ACHN (cell line): ENCODE measurements at places on chromosomes 12 and 14.

GRCh38 chr14:73463411-73463810 lies 5.1 kb upstream of the NUMB start:
- no peak for DNase-seq

GRCh38 chr12:2222691-2223090 lies 169.9 kb downstream of the CACNA1C start:
- no peak for DNase-seq

GRCh38 chr12:14562279-14562678 lies 5.4 kb downstream of the PLBD1 start:
- no peak for DNase-seq

GRCh38 chr14:103854822-103855733 lies 7.7 kb upstream of the PPP1R13B start:
- no peak for DNase-seq

DNA sequence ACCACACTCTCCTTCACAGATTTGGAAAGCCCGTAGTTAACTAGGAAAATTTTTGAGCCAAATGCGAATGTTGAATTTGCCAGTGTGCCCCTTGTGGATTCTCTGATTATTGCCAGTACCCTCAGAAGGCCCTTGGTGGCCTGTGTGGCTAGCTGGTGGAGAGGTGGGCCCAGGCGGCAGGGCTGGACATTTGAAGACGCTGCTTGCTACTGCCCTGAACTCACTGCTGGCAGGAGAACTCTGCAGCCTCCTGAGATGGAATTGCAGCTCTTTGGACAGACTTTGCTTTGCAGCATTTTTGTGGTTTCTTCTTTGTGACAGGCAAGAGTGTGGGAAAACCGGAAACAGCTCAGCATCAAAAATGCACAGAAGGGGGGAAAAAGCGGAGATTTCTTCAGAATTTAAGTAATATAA lies 97.6 kb downstream of the TGFB3 start:
- peak; percentile 3 for DNase-seq

DNA sequence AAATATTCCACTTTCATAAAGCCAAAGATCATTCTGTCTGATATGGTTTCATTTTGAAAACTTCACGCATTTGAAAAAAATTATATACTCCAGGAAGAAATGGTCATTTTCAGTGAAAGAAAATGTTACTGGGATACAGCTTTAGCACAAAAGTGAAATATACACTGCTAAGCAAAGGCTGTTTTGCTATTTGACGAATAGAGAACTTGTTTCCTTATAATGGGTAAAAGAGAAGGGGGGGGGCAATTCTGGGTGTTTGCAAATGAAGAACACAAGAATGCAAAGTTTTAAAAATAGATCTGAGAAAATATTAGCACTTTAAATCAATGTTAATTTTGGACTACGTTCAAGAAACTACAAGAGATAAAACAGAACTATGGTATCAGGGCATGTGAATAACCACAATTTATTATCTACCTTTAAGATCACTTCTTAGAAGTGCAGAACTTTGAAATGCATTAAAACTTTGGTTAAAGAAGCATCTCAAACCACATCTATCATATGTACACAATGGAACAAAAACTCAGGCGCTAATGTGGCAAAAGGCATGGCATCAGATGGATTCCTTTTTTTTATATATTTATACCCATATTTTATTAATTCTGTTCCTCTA lies 51.1 kb downstream of the EFCAB11 start:
- DNase-seq, result no peak

DNA sequence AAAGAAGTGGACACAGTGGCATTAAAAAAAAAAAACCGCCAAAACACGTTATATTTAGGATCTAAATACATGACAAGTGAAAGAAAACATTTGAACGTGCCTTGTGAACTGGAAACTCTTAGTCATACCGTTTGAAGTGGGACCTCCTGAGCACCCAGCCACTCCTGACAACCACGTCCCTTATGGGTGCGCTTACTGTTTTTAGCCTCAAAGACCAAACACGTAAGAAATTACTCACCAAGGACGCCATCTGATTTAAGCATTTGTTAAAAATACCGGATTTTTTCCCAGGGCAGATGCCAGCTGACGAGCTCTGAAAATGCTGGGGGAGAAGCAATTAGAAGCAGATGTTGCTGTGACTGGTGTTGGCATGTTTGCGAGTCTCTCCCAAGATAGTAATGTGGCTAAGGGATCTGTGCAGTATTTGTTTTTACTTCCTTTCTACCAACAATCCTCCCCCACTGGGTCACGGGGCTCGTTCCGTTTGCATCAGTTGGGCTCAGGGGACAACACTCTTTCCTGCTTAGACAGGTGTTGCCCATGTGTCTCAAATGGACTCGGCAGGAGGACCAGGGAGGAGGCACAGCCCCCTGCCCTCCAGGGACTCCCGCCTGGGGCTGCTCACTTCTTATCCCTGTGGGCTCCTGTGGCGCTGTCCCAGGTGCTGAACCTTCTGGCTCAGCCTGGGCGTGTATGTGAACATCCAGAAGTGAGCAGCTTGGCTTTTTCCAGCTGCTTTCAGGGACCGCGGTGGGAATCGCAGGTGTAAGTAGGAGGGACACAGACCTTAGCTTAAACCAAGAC lies 101.0 kb downstream of the BEGAIN start:
- peak; percentile 48 for DNase-seq

GRCh38 chr12:68080577-68080976 lies 79.0 kb downstream of the IFNG start:
- no peak for DNase-seq

- DNase-seq, result no peak
Observed at GRCh38 chr12:128513831-128514230, 246.9 kb downstream of the TMEM132C start.

GRCh38 chr12:79400481-79400880 lies 290.3 kb downstream of the PAWR start:
- DNase-seq, result no peak

DNA sequence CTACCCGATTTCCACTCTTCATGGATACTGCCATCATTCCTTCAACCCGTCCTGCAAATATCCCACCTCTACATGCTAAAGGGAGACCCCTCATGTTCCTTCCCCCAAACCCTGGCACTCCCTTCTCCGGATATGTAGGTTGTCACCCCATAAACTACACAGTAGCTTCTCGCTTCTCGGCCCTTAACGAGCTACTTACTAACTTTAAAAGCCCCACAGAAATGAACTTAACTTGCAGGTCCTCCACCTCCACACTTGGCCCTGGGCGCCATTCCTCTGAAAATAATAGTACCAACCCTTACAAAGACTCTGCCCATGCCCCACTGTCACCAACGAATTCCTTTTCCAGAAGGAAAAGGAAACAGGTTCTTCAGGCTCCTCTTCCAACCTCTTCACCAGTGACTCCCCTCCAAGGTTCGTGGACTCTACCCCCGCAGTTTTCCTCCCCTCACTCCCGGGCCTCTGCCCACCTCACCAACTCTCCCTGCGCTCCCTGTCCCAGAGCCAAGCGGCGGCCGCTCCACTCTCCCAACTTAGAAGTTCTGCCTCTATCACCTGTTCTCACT lies 1.2 kb downstream of the SPPL3 start:
- DNase-seq, result no peak

DNA sequence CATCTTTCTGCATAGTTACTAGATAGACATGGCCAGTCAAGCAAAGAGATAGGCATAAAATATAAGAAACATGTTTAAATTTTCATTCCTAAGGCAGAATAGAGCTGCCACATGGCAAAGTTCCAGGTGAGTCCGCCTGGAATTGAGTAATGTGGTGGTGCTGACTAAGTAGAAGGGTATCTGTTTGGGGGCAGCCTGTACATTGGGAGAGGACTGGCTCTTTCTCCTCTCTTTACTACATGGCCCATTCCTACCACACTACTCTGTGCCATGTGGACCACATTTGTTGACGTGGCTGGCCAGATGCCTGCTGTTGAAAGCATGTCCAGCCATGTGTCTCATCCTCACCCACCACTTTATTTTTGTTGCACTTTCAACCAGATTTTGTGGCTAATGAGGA lies 354.0 kb downstream of the ETNK1 start:
- DNase-seq, result peak; percentile 93

- DNase-seq, result no peak
Observed at GRCh38 chr12:71438670-71439361, 782 bp upstream of the LGR5 start.

DNA sequence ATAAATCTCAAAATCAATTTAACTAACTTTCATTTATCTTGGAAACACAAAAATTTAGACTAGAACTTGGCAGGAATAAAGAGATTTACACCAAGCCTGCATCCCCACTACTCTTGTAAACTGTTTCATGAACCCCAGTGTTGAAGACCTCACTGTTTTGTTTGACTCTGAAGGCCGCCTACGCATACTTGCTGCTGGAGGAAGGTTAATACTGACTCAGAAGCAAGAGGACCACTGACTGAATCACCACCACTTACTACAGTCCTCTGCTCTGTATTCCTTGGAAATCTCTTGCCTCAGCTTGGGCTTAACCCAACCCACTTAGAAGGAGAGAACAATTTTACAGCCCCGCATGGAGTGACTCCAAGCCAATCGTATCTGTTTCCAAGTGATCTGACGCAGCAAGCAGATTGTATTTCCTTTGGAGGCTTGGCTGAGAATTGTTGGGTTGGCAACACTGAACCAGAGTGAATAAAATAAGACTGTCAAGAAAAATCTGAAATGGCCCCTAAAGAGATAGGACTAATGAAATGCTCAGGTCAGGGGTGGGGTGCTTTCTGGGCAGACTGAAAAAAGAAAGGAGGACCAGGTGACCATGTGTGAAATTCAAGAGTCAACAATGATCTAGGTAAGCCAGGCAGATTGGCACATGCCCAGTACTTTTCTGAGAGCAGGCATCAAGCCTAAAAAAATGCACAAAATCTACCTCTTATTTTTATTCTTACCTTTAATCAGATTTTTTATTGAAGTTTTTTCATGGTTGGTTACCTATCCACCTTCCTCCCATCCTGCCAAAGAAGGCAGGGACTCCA lies 248.6 kb downstream of the ZFP36L1 start:
- no peak for DNase-seq

- DNase-seq, result no peak
Observed at GRCh38 chr12:29591140-29592020, 93.9 kb upstream of the OVCH1 start.

DNA sequence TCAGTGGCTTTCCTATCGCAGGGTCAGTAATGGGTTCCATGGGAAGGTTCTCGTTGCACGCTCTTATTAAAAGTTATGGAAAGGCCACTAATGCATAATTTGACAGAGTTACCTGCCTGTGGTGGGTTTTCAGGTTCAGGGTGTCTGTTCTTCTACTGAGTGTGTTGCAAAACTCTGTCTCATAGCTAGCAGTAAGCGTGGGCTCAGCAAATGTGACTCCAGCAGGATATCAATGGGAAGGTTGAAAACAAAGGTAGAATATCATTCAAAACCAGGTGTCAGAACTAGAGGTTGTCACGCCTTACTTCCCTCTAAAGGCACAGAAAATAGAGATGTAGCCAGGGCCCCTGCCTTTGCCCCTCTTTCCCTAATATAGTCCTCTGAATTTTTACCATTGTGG lies 24.9 kb downstream of the UBE3B start:
- no peak for DNase-seq

GRCh38 chr12:9331218-9331626 lies 123.0 kb upstream of the PZP start:
- peak; percentile 64 for DNase-seq

- no peak for DNase-seq
Observed at GRCh38 chr12:47887529-47887928, 17.3 kb downstream of the VDR start.

- no peak for DNase-seq
Observed at GRCh38 chr12:87793131-87793530, 236.1 kb downstream of the C12orf50 start.

GRCh38 chr12:22744197-22744596 lies 119.2 kb downstream of the ETNK1 start:
- no peak for DNase-seq

DNA sequence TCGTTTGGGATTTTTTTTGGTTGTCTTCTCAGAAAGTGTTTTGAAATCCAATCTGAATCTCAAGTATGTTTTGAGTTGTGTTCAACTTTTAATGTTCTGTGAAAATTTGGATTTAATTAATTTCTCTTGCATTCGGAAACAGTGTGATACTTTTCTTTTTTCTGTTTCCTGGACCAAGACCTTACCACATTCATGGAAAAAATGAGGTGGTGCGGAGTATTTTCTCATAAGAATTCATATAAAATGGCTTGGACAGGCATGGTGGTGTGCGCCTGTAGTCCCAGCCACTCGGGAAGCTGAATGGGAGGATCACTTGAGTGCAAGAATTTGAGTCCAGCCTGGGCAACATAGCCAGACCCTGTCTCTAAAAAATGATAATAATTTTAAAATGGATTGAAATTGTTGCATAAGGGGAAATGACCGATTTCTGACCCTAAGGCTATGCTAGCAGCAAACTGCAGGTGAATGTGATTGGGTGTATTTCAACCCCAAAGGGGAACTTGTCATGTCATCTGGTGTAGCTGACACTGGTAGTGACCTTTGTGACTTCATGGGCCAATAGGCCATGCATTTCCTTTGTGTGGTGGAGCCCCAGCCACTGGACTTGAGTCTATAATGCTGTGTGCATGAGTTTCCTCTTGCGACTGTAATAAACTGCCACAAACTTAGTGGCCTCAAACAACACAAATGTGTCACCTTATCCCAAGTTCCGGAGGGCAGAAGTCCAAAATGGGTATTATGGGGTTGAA lies 123.5 kb upstream of the RFLNA start:
- DNase-seq, result no peak

GRCh38 chr12:105342464-105342863 lies 12.0 kb downstream of the C12orf75 start:
- no peak for DNase-seq

DNA sequence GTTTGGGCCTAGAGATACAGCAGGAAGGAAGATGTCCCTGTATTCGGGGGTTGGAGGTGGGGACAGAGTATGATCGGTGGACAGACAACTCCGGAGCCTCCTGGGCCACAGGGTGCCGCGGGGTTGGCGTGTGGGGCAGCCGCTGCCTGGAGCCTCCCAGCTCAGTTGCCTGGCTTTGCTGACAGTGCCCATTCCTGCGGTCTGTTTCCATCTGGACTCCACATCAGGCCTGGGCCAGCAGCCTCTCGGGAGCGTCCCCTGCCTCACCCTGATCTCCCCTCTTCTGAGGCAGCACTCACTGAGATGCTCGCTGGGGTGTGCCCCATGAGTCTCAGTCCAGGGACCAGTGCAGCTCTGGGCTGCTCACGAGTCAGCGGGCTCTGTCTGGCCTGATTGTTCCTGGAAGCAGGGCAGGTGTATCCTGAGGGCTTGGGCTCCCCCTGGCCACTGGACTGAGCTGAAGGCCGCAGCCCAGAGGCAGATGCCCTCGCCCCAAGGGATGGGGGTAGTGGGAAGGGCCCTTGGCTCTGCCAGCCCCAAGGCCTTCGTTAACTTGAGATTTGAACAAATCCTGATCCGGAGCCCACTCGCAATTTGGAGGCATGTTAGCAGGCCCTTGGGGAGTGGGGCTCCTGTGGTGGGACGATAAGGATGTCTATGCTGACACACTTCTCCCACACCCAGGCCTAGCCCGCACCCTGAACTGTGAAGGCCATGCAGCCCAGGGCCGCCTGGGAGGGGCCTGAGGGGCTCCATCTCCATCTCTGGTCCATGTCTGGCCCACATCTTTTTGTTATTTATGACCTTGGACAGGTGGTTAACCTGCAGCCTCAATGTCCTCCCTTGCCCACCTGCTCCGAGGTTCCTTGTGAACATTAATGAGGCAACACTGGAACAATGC lies 7.5 kb downstream of the HIP1R start:
- DNase-seq, result no peak
